AG08395 (cell line): ENCODE measurements at places on chromosomes 11 and 22.

- no peak for DNase-seq
These were observed 373.1 kb downstream of the ETS1 start for GRCh38 chr11:128214263-128214662.

DNA sequence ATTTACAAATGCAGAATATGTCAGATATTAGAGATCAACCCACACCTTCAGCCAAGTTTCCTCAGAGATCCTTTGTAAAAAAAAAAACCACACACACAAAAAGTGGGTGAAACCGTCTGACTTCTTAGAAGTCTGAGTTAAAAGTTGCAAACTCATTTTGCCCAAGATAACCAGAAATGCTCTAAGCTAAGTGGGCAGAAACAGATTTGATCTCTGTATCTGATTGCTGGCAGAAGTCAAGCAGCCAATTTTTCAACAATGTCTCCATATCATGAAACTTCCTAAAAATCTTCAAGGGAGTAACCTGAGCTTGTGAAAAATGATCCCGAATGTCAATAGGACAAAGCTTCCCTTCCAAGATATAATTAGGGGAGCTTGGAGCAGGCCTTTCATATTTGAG lies 28.6 kb upstream of the ATXN10 start:
- DNase-seq: no peak

DNA sequence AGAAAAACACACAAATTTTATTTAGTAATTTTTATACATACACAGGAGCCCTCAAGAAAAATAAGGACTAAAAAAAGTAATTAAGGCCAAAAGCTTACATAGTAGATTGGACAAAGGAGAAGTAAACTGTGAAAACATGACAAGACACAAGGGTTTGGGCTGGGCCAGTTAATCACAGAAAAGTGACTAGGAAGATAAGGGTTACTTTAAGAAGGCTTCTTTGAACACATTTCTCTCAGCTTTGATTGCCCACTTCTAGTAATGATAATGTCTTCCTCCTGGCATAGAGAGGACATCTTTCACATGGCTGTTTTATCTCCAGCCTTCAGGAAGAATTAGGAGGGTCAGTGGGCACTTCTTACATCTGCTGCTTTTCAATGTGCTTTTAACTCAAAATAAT lies 3.4 kb downstream of the RNF141 start:
- DNase-seq: no peak

DNA sequence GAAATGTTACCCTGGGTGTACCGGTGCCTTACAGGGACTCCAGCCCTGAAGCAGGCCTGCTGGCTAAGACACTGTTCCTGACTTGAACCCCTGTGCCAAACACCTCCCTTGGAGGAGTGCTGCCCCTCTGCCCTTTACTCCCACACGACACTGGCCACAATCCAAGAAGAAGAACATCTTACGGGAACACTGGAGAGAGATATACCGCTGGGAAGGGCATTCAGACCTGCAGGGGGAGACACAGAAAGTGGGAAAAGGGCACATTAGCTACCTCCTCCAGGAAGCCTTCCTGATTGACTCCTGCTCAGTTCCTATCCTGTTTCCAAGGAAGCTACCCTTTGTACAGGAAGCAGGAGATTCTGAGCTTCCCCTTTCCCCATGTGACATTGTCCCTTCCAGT lies 18.7 kb downstream of the TMPRSS13 start:
- DNase-seq: no peak

DNA sequence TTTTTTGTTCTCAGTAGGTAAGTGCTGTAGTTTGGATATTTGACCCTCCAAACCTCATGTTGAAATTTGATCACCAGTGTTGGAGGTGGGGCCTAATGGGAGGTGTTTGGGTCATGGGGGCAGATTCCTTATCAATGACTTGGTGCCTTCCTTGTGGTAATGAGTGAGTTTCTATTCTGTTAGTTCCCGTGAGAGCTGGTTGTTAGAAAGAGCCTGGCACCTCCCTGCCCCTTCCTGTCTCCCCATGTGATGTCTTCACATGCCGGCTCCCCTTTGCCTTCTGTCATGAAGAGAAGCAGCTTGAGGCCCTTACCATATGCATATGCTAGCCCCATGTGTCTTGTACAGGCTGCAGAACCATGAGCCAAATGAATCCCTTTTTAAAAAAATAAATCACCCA lies 138.3 kb downstream of the TMEM135 start:
- no peak for DNase-seq

- DNase-seq: peak; percentile 93
These were observed 286.8 kb downstream of the BLID start for GRCh38 chr11:121829159-121829643.

- DNase-seq: no peak
These were observed 934.9 kb downstream of the BRD1 start for GRCh38 chr22:48892578-48893287.

- no peak for DNase-seq
These were observed 33.1 kb downstream of the PHLDB1 start for GRCh38 chr11:118640332-118641154.

- DNase-seq: no peak
These were observed 120.5 kb downstream of the PGR start for GRCh38 chr11:101008961-101009689.

DNA sequence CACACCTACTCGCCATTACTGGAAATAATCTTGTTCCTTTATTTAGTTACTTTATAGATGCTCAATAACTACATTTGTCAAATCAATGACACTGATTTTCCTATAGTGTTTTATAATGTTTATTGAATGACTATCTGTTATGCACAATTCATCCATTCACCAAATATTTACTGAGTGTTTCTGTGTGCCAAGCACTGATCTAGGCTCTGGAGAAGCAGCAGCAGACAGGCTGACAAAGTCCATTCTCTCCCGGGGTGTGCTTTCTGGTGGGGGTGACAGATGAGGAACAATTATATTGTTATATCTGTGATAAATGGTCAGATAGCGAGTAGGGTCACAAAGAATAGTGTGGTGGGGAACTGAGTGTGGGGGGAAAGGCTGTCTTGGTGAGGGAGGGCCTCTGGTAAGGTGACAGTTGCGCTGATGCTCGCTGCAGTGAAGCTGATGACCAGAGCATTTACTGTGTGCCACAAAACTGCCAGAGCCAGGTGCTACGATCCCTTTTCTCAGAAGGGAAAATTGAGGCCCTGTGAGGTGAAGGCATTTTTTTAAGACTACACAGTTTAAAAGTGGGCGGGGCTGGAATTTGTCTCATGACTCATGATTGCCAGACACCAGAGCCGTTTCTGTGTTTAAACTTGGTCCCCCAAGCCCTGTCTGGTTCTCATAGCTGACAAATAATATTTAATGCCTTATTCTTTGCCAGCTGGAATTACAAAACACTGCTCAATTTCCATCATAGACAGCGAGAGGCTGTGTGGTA lies 10.2 kb downstream of the PACS1 start:
- DNase-seq: peak; percentile 89

DNA sequence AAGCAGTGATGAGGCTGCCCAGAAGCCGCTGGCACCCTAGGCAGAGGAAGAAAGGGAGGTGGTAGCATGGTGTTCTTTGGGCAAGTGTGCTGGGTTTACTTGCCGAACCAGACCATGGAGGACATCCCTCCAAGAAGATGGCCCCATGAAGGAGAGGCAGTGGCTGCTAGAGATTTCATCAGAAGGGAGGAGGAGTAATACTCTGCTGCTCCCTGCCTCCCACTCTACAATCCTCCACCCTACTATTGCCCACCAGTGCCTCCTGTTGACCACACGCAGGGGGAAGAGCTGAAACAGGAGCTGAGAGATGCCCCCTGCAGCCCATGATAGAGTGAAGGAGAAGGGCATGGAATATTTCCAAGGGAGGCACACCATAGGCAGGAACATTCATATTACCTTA lies 51.0 kb upstream of the PRSS23 start:
- DNase-seq: no peak

- no peak for DNase-seq
These were observed 16.1 kb downstream of the MFNG start for GRCh38 chr22:37470087-37470445.

GRCh38 chr11:17431139-17431538 lies 42.7 kb upstream of the KCNJ11 start:
- DNase-seq: no peak

GRCh38 chr22:23898006-23898974 lies 4.1 kb downstream of the MIF start:
- no peak for DNase-seq

GRCh38 chr22:30301995-30302809 lies 12.9 kb upstream of the CASTOR1 start:
- DNase-seq: peak; percentile 64
